ENCODE measurements at places on chromosomes 7 and 10.

DNA sequence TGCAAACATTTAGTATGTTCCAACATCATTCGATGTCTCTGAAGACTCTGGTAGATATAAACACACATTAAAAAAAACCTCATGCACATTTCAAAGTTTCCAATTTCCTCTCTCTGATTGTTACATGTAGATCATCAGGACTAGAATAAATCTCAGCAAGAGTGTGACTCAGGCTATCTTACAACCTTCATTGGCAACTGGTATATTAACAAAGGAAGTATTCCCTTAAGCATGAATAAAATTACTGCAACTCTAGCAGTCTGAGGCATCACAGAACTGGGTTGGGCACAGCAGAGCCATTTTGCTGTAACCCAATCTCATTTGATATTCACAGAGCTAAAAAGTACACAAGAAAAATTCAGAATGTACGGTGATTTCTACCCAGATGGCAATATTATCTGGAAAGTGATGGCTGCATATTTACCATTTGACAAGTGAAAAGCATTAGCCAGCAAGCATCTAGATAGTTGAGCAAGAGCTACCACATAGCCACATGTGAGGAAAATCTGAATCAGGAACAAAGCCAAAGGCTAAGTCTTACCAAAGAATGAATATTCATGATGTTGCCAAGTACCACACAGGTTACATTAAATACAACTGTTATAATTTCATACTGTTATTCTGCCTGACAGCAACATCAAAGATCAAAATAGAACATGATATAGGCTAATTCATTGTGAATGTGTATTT, 232.2 kb downstream of the CRPPA start:
- DNase-seq: no peak

- peak; percentile 56 for DNase-seq
Observed at GRCh38 chr7:151632750-151633515, 113.2 kb upstream of the RHEB start.

DNA sequence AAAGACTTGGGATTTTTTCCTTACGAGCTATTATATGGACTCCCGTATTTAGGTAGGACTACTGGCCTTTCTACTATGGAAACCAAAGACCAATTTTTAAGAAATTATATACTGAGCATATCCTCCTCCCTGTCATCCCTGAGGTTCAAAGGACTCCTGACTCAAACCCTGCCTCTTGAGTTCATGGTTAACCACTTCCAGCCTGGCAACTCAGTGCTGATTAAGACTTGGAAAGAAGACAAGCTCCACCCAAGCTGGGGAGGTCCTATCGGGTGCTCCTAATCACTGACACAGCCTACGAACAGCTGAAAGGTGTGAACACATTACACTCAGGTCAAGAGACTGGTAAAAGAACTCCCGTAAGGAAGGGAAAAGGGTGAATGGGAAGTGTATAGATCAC, 66.8 kb downstream of the LYZL2 start:
- DNase-seq: no peak

DNA sequence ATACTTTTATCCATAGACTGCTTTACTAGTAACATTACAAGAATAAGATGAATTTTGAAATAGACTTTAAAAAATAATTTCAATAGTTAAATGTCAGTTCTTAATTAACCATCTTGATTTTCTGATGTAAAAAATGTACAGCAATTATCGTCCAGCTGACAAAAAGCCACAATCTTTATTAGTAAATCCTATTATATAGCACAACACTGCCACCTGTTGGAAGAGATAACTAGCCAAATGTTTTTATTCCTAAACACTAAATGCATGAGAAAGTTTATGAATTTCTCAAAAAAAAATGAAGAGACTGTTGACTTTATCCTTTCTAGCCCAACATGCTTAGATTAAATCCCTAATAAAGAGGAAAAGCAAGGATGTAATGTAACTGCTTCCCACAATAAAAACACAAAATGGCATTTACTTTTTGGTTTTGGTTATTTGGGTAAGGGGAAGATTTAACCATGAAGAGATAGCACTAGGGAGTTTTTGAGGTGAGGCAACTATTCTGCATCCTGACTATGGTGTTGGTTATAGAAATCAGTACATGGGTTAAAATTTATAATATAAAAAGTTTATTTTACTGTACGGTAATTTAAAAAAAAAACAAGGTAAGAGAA, 8.0 kb downstream of the COA1 start:
- peak; percentile 56 for DNase-seq

- no peak for DNase-seq
Observed at GRCh38 chr7:13717031-13717430, 272.4 kb downstream of the ETV1 start.

DNA sequence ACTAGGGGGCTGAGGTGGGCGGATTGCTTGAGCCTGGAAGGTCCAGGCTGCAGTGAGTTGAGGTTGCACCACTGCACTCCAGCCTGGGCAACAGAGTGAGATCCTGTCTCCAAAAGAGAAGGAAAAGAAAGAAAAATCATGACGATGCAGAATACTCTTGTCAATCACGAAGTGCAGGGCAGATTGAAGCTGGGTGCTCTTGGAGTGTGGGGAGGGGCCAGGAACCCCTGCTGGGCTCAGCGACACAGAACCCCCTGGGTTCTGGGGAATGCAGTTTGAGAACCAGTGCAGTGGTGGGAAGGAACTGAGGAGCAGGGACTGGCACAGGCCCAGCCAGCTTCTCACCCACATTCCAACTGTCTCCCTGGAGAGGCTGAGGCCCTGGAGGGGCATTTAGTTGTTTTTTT, 10.8 kb upstream of the INTS1 start:
- no peak for DNase-seq

DNA sequence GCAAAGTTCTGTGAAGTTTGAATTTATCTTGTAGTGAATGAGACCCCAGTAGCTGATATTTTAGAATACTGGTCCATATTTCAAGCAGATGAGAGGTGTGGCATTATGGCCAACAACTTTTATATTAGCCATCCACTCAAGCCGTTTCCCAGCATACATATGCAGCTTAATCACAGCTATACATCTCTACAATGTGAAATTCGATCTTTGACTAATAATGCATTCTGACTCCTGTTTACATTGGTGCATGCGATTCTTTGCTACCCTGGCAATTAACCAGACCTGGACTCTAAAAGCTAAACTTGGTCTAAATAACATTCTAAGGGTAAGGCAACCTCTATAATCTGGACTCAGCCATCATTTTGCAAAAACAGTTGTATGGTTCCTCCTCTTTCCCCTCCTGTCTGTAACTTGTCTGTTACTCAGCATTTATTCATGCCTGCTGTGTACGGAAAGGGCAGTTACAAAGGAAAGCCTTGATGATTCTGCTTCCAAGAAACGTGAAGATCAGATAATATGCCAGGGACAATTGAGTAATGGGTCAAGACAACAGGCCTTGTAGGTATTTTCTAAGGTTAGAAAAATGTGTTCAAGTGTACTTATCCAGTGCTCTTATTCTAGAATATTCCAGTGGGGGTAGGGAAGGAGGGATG, 50.6 kb downstream of the PNLIPRP2 start:
- no peak for DNase-seq

- no peak for DNase-seq
Observed at GRCh38 chr7:19105546-19105945, 11.9 kb downstream of the TWIST1 start.

DNA sequence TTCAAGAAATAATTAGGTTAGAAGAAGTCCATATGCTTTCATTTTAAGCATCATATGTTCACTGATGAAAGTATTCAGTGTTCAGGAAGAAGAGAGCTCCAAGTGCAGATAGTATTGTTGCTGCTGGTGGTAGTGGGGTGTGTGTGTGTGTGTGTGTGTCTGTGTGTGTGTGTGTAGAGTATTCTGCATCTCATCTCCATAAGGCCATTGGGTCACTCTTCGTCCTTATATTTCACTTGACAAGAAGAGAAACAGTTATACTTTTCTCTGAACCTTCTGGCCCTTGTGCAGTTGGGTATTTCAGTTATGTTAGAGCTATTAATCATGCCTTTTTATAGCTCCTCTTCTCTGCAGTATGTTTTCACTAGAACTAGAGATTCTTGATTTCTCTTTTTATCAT, 26.2 kb downstream of the ADAM22 start:
- no peak for DNase-seq

DNA sequence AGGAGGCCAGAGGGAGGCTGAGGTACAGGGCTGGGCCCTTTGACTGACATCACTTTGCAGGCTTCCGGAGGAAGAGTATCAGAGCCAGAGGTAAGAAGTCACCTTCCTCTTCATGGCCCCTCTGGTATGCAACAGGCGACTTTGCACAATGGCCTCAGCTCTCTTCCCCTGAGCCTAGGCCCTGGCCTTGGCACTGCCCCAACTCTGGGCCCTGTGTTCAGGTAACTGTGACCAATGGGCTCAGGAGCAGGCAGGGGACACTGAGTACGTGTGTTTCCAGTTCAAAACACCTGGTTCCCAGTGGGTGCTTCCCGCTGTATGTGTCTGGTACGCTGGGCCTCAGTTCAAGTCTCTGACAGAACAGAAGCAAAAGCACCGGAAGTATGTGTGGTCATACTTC, 12.1 kb upstream of the PAX2 start:
- no peak for DNase-seq

DNA sequence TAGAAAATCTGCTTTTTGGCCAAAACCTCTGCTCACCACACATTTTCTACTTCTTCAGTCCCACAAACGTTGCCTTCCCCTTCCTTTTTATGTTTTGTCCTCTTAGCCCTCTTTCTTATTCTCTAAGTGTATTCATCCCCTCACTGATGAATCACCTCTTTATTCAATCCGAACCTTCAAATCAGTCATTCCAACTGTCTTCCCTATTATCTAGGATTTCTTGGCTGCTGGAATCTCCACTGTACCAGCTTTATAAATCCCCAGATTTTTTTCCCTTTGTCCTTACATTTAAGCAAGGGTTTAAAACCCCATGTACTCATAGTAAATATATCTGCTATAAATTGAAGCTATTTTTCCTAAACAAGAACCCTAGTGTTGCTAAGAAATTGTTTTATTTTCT, 176.9 kb downstream of the SEMA3A start:
- no peak for DNase-seq

GRCh38 chr10:116241642-116242410, 31.2 kb downstream of the GFRA1 start:
- DNase-seq: no peak

- DNase-seq: no peak
Observed at GRCh38 chr10:58577437-58577777, 64.7 kb downstream of the BICC1 start.

DNA sequence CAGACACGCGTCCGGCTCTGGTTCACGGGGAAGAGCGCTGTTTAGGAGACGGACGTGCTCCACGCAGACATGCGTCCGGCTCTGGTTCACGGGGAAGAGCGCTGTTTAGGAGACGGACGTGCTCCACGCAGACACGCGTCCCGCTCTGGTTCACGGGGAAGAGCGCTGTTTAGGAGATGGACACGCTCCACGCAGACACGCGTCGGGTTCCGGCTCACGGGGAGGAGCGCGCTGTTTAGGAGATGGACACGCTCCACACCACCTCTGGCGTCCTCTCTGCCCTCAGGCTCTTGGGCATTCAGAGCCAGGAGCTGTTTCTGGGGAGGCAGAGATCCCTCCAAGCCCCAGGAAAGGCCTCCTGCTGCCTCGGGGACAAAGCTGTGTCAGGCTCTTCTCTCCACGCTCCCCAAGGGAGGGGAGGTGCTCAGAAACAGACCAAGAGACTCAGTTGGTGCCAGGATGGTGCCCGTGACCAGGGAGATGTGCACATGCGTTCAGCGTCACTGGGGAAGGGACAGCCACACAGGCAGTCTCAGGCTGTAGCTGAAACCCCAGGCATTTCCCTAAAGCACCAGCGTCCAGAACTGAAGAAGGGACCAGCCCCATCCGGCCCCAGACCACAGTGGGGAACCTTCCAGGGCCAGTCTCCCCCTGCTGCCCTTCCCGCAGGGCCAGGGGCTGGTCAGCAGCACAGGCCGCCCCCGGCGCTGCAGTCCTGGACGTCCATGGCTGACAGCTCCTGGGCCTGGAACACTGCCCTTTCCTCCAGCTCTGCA, 175.6 kb downstream of the ELFN1 start:
- no peak for DNase-seq

DNA sequence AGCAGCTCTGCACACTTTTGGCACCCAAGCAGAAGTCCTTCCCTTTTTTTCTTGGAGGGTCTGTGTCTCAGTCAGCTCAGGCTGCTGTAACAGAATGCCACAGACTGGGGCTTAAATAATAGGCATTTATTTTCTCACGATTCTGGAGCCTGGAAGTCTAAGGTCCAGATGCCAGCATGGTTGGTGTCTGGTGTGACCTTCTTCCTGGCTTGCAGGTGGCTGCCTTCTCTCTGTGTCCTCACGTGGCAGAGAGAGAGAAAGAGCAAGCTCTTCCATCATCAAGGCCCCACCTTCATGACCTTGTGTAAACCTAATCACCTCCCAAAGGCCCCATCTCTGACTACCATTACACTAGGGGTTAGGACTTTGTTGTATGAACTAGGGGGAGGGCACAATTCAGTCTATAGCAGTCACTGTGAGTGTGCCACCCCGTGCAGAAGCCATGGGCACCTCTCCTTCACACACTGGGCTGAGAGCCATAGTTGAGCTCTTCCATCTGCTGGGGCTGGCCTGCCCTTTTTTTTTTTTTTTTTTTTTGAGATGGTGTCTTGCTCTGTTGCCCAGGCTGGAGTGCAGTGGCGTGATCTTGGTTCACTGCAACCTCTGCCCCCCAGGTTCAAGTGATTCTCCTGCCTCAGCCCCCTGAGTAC, 80.3 kb downstream of the OAT start:
- peak; percentile 78 for DNase-seq

GRCh38 chr7:45652630-45653029, 78.5 kb downstream of the ADCY1 start:
- DNase-seq: no peak

DNA sequence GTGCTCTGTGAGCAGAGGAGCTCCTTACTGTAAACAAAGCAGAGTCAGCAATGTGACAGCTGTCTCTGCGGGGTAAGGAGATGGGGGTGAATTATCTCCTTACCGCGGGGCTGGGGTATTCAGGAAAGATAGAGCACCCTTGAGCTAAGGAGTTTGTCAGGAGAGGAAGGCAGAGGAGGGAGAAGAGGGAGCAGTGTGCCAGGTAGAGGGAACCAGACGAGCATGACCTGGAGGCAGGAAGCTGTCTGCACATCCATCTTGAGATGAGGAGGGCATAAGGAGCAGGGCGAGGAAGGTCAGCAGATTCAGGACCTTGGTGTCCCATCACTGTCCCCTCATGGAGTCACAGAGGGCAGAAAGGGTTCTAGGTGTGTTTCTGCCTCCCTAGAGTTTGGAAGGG, 32.5 kb upstream of the GPR26 start:
- DNase-seq: no peak

DNA sequence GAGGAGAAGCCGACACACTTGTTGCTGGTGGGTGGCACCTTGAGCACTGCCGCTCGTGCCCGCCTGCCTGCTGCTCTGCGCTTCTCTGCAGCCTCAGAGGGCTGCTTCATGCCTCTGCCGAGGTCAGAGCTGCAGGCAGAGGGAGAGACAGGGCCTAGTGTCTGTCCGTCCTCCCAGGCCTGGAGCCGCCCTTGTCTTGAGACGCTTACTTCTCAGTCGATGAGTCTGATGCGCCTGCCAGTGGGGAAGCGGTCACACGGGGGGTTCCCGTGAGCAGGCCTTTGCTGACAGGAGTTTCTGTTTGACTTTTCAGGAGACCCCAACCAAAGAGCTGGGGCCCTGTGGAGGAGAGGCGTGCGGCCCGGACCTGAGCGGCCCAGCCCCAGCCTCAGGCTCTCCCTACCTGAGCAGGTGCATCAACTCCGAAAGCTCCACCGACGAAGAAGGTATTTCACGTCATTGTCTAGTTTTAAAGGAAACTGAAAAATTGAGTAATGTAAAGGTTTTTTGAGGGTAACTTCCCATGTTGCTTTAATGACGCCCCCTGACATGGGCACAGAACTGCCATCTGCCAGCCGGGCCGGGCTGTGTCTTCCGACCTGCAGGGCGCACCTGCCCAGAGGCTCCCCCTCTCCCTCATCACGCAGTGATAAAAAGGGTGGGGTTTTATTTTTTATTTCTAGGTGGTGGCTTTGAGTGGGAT, 7.8 kb upstream of the BHLHA15 start:
- DNase-seq: no peak
